Osteoblast (primary cell): ENCODE measurements at places on chromosomes 5 and 9. TPM values are rescaled to one million over a fixed set of nuclear protein-coding genes. Genes with fewer than 3 reads are reported as not detected.

DNA sequence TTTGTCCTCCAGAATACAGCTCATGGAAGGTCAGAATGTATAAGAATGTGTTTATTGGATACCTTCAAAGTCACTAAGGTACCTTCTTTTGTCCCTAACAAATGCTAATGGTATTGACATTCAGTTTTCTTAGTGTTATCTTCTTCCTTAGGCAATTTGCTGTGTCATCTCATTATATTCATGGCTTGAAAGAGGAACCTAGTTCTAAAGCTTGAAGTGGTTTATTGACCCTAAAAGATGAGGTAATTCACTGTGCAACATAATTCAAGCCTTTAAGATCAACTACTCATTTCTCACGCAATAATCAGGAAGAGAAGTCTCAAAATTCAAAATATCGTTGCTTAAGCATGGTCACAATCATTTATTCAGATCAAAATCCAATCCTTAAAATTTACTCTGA, 342.7 kb upstream of the RIOK2 start:
- DNase-seq: no peak

GRCh38 chr5:78458843-78459242, 98.4 kb downstream of the SCAMP1 start:
- no peak for DNase-seq

The PCDHGB6 gene
- total RNA-seq: 6.2 and 8.0 TPM in 2 replicates

The EGFL7 gene
- 3.3 and 6.2 TPM in 2 replicates for total RNA-seq

The DTWD2 gene
- total RNA-seq: 8.0 and 11.6 TPM in 2 replicates

GRCh38 chr5:79793304-79793703, 103.7 kb downstream of the CMYA5 start:
- DNase-seq: no peak

DNA sequence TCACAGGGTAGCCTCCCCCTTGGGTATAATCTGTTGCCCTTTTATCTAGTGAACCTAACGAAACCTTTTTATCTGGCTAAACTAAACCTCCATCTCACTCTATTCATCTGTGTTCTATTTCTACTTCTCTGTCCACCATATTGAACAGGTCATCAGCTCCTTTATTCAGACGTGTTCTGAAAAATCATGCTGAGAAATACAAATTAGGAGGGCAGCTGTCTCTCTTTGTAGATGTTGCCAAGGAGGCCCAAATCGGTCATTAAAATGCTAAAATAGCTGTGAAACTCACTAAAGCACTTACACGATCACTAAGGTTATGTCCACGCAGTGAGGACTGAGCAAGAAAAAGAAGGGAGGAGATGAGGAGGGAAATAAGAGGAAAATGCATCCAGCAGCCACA, 115.6 kb upstream of the RETREG1 start:
- no peak for DNase-seq

DNA sequence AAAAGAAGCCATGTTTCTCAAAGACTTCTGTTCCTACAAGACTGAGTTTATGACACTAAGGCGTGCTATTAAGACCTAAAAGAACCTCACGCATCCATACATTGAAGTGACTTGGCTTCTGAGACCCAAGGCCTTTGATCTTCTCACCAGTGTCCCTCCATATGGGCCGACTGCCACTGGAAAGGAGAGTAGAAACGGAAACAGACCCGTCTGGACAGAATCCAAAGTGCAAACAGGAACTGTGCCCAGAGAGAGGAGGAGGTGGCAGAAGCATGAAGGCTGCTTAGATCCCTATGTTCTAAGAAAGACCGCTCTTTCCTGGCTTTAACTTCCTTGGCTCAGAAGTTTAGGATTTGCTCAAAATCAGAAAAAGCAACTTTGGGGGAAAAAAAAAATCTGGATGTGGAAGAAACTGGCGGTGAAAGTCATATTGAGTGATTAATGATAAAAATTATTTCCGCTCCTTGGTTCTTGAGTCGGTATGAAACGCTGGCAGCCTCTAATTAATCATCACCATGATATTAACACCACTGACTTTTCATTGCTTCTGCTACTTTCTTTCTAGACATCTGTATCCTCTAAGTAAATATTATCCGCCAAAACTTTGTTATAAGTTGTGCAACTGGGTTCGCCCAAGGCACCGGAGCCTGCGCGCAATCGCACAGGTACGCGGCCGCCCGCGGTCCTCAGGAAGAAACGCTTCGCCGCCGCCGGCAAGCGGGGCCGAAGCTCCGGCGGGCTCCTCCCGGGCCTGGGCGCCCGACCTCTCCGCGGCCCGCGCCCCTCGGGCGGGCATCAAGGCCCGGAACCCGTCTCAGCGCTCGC, 726 bp downstream of the DAP start:
- peak; percentile 89 for DNase-seq

DNA sequence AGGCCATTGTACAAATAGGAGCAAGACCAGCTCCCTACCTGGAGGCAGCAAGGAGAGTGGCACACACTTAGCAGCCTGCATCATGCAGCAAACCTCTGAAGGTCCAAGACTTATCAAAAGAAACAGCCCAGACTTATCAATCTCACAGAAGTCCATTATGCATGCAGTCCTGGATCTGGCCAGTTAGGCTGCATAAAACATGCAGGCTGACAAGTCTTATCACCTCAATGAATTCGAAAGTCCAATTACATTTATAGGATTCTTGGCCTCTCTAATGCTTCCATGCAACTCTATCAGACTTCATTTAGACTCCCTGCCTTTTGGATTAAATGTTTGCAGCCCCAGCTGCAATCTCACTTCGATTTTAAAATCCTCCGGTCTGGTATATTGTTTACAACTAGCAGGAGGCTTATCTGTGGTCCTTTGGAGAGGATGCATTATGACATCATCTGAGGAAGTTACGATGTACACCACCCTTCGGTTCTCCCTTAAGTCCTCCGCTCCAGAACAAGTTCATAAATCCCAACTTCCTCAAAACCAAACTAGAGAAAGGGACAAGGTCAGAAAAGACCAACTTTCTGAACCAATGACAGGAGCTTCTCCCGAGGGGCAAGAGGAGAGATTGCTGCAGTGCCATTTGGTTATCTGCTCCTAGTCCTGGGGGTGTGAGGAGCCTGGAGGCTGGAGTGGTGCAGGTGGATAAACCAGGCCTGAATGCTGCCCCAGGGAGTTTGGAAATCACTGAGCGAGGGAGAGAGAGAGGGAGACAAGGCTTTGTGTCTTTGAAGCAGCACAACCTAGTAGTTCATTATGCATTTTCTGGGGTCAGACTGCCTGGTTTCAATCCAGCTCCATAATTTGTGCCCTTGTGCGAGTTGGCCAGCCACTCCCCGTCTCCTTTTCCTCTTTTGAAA, 313.9 kb downstream of the TLE1 start:
- DNase-seq: no peak

The IFNA21 gene
- not detected in 2 replicates for total RNA-seq

GRCh38 chr5:124642151-124642550, 104.3 kb downstream of the ZNF608 start:
- DNase-seq: no peak

The TMEM215 gene
- total RNA-seq: not detected in 2 replicates

- no peak for DNase-seq
Measured at GRCh38 chr5:128121651-128122050, 38.1 kb downstream of the SLC12A2 start.

DNA sequence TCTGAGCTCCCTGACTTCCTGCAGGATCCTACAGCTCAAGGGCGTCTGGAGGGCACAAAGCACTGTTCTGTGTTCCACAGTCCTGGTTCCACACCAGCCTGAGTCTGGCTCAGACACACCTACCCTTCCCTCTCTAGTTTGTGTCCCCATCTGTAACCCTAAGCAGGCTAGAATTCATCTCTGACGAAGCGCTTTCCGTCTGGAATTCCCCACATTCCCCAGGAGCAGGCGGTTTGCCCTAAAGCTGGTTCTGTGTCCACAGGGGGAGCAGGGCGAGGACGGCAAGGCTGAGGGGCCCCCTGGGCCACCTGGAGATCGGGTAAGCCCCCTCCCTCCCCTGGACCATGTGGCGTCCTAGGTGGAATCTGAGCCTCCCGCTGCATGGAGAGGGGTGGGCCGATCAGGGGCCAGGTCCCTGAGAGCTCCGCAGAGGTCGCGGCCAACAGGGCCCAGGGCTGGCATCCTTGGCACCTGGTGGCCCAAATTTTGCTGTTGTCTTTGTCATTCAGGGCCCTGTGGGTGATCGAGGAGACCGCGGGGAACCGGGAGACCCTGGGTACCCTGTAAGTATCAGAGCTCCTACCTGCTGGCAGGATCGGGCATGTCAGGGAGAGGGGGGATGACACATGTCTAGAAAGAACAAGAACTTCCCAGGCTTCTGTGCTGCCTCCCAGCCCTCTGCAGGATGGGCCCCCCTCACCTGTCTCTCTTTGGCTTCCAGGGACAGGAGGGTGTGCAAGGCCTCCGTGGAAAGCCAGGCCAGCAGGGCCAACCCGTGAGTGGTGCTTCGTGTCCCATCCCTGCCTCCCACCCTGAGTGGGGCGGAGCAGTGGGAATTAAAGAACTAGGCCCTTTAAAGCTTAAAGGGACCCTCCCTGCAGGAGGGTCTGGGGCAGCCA, 34.5 kb upstream of the ORM1 start:
- DNase-seq: peak; percentile 77

DNA sequence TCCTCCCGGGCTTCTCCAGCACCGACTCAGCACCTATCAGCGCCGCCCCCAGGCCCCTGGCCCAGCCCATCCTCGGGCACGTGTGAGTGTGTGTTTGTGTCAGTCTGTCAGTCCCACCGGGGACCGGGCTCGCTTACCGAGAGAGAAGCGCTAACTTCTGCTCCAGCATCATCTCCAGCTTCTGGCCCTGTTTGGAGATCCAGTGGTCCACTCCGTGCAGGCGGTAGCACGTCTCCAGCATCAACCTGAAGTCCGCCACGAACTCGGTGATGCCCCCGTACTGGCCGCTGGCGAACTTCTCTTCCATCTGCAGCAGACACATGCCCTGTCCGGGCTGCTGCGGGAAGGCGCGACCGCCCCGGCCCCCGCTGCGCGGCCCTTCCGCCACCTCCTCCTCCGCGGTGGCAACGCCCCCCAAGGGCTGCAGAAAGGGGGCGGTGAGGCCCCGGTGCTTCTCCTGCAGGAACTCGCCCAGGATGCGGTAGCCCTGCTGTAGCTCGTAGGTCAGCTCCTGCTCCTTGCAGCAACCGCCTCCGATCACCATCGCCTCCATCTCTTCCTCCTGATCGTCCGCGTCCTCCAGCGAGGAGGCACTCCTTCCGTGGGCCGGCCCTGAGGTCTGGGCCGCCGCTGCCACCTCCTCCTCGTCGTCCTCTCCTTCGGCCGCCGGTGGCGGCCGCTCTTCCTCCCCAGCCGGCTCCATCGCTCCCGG, 8.2 kb downstream of the RANBP6 start:
- peak; percentile 65 for DNase-seq

GRCh38 chr9:69400470-69400869, 75.5 kb downstream of the ENTREP1 start:
- no peak for DNase-seq

DNA sequence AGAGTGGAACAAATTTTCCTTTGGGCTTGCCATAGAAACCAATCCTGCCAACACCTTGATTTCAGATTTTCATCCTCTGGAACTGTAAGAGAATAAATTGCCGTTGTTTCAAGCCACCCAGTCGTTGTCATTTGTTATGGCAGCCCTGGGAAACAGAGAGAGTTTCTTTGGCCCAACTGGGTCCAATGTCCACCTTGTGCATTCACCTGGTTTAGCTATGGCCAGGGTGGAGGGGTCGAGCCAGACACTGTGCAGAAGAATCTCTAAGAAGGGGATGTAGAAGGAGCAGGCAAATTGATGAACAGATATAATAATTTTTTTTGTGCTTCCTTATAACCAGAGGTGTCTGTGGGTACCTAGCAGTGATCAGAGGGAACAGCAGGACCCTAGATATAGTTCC, 9.8 kb downstream of the KIF4B start:
- DNase-seq: no peak

The SMU1 gene
- 31.1 and 31.8 TPM in 2 replicates for total RNA-seq

The FAT2 gene
- 0.36 and 0.59 TPM in 2 replicates for total RNA-seq

- DNase-seq: no peak
Measured at GRCh38 chr5:101418713-101419118, 515.6 kb upstream of the ST8SIA4 start.

The ITGA1 gene
- 28.6 and 31.8 TPM in 2 replicates for total RNA-seq

- DNase-seq: no peak
Measured at GRCh38 chr5:4130819-4131218, 535.2 kb downstream of the IRX1 start.

- no peak for DNase-seq
Measured at GRCh38 chr5:74391410-74391809, 249.1 kb downstream of the ENC1 start.

GRCh38 chr9:36985769-36986467, 48.1 kb downstream of the PAX5 start:
- peak; percentile 75 for DNase-seq

The HTR4 gene
- not detected in 2 replicates for total RNA-seq

The RGS14 gene
- 7.4 and 9.4 TPM in 2 replicates for total RNA-seq

DNA sequence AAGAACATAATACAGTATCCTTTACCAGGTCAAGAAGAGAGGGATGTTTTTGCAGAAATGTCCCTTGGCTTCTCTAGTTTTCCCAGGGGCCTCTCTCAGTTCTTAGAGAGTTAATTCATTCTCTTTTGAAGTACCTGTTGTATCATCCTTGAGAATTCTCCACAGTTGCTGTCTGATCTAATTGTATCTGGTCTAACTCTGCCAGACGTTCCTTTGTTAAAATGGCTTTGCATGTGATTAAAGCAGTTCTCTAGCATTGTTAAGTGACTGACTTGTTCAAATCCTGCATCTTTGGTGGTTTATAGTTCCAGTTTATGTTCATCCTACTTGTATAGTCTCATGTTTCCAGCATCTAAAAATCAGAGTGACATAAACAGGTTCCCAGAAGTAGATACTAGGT, 65.0 kb downstream of the KIAA1958 start:
- no peak for DNase-seq

GRCh38 chr9:102551346-102551745, 443.8 kb upstream of the CYLC2 start:
- no peak for DNase-seq
